ENCODE measurements at places on chromosomes 2 and 18.

DNA sequence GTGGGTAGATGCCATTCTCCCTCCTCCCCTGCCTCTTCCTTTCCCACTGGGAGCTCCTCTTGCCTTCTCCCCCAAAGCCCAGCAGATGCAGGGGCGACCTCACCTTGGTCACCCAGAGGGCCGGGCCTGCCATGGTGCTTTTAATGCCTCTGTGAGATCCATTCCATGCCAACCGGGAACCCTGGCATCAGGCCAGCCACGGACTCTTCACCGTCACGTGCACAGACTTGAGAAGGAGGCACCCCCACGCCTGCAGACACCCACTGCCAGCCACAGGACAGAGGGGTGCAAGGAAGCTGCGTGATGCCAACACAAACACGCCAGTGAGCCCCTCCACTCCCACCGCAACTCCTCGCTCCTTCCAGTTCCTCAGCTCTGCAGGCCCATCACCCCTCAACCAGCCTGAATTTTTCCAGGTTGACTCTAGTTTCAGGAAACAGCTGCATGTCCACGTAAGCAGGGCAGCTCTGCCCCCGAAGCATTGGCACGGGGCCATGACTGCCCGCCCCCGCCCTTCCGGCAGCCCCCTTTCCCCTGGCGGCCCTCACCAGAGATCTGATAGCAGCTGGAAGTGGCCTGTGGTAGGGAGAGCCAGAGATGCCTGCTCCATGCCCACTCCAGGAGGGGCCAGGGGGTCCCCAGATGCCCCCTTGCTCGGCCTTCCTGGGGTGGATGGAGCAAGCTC is 50.8 kb downstream of the DNMT3A start:
- no peak for DNase-seq

- no peak for DNase-seq
These were observed 1089.4 kb upstream of the SLC39A10 start for GRCh38 chr2:194567661-194568017.

GRCh38 chr2:59084326-59084725 is 843.2 kb upstream of the FANCL start:
- DNase-seq, result no peak

DNA sequence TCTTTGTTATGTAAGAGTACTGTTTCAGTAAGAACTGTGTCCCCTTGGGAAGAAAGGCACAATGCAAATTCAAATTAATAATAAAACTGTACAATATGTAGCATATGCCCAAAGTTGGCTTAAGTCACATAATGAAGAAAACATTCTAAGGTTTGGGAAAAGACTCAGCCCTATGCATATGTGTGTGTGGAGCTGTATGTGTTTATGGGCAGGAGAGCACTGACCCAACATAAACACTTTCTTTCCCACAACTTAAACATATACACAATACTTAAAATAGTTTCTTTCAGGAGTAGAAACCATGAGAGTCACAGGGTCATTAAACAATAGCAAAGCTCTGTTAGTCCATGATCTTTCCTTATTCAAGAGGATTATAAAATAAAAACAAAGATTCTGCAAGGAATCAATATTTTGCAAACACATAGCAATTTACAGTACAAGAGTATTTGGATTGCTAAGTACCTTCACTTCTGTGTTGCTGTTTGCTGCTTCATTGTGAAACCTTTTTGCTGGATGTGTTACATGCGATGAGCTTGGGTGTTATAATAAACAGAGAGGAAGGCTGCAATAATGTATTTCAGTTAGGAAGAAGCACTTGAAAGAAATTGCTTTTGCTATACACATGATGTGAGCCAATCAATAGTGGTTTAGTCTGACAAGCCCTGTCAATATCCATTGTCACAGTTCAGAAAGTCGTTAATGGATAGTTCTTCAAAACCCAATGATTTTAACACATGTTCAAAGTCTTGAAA is 347.3 kb downstream of the ARHGAP15 start:
- DNase-seq, result no peak

GRCh38 chr2:62803961-62804360 is 98.4 kb downstream of the EHBP1 start:
- no peak for DNase-seq

DNA sequence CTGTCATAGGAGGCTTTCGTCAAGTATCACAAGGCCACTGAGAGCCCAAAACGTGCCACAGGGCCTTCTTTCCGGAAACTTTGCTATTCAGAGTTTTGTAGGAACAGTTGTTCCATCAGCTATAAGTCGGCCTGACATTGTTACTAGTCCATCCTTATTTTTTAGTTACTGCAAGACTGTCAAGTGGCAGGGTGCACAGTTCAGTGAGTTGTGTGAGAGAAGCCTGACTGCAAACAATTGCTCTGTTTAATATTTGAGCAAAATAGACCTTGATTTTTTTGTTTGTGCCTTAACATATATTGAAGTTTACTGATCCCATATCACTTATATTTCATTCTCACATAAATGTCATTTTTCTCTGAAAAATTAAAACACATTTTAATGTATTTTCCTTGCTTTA is 110.1 kb downstream of the GALNT1 start:
- no peak for DNase-seq

DNA sequence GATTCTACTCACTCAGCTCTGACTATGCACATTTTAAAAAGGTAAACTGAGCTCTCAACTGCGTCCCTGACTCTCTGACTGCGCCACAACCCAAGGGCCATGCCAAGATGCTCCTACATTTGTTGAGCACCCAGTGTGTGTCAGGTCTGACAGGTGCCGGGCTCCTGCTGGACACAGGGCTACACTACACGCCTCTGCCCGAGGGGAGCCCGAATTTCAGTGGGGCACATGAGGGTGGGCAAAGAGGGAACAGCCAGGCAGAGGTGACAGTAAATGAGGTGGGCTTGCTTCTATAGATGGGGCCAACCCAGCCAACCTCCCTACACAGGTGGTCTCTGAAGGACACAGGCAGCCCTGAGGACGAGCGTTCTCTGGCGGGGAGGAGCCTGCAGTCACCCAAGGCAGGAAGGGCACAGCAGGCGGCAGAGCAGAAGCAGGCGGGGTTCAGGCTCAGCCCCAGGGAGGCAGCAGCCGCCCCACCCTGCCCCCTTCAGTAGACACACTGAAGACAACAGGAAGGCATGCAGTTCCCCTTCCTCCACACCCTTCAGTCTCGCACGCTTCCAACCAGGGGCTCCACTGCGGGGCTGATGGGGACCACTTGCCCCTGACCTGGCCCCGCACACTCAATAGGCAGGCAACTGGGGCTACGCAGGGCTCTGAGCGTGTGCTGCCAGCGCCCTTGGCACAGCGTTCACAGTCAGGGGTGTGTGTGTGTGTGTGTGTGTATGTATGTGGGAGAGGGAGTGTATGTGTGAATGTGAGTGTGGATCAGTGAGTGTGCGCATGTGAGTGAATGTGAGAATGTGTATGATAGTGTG is 98.4 kb downstream of the UXS1 start:
- peak; percentile 56 for DNase-seq

- no peak for DNase-seq
These were observed 126.9 kb upstream of the ZNF516 start for GRCh38 chr18:76621782-76622495.

DNA sequence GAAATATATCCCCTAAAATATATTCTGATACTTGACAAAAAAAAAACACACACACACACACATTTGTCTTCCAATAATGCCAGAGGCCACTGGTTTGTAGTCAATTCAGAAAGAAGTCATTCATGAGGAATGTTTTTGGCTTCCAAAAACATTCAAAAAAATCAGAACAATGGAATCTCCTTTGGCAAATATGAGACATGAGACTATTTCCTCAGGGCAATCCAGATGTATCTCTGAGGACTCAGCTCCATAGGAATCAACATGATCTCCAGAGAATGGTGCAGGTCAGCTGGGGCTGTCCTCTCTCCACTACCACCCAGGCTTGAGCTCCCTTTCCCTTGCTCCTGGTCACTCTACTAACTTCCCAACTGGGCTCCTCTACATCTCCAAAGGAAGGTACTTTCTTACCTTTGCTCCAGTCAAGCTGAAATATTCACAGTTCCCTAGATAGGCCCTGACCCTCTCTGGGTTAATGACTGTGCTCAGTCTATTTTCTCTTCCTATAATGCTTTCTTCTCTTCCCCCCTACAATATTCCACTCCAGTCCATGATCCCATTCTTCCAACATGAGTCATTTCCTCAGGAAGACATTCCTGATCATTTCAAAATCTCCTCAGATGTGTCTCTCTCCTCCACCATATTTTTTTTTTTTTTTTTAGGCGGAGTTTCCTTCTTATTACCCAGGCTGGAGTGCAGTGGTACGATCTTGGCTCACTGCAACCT is 145.3 kb downstream of the C1D start:
- DNase-seq, result no peak

- DNase-seq, result no peak
These were observed 145.4 kb upstream of the LYPD6 start for GRCh38 chr2:149184991-149185390.

GRCh38 chr2:217465100-217465499 is 537.7 kb downstream of the TNS1 start:
- DNase-seq, result no peak

DNA sequence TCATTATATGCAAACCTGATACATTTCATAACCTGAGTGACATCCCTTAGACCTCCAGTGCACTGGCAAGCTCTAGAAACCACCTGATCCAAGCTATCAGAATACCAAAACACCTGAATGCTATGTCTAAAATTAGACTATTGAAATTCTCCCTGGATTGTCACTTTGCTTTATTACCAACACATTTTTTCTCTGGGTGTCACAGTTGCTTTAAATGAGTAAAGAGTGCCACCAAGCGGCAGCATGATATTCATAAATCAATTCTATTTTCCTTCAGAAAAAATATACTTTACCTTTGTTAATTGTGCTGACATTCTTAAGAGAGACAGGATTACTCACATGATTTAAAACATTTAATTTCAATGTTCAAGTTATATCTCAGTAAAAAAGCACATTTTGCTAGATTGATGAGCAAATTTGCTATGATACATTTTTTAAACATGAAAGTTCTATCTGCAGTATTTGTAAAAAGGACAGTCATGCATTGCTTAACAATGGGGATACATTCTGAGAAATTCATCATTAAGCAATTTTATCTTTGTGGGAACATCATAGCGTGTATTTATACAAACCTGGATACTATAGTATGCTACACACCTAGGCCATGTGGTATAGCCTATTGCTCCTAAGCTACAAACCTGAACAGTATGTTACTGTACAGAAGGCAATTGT is 338.4 kb upstream of the SLC39A10 start:
- no peak for DNase-seq

- no peak for DNase-seq
These were observed 241.7 kb downstream of the EPHA4 start for GRCh38 chr2:221330436-221330835.

DNA sequence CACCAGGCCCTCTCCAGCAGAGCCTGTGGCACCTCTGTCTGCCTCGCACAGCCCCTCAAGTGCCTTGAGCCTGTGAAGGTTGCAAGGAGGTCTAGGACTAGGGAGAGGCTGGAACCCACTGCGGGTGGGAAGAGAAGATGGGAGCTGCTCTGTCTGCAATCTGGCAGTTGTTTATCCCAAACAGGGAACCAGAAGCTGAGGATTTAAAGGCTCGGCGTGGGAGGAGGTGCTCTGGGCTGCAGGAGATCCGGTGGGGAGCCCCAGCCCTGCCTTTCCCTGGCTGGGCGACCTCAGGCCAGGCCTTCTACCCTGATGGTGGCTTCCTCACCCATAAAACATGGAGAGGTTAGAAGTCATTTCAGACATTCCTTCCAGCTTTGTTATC is 174.1 kb downstream of the SMAD7 start:
- DNase-seq, result no peak

- DNase-seq, result no peak
These were observed 4.6 kb downstream of the INHA start for GRCh38 chr2:219576505-219577388.

DNA sequence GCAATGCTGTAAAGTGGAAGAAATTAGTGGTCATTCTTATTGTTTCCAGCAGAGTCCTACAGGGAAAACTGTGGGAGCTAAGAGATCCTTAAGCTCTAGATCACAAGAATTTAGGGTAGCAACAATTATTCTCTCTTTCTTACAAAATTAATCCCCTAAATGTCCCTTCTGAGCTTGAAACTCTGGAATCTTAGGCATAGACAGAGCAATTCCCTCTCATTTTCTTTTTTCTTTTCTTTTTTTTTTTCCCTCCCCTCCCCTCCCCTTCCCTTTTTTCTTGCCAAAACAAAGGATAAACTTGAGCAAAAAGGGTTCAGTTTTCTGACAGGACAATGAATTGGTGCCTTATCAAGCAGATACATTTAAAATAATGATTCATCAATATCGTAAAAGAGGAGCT is 441.0 kb downstream of the DSC3 start:
- no peak for DNase-seq

GRCh38 chr2:150585221-150585971 is 97.9 kb upstream of the RND3 start:
- DNase-seq, result no peak

- DNase-seq, result no peak
These were observed 108.1 kb upstream of the ARHGAP28 start for GRCh38 chr18:6621437-6621836.

DNA sequence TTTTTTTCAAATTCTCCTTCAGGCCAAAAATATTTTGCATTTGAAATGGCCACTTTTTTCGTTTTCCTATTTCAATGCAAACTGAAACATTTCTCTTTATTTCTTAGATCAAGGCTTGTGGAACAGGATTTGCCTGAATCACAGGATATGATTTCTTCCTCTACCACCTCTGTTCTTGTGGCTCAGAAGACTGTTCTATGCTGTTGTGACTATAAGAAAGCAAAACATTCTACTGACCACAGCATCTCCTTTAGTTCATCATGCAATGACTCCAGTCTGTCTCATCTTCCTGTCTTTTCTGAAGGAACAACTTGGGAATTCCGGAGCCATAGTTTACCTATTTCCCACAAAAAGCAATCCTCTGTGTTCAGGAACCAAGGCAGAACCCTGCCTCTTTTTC is 16.2 kb upstream of the ZNF512 start:
- DNase-seq, result no peak

DNA sequence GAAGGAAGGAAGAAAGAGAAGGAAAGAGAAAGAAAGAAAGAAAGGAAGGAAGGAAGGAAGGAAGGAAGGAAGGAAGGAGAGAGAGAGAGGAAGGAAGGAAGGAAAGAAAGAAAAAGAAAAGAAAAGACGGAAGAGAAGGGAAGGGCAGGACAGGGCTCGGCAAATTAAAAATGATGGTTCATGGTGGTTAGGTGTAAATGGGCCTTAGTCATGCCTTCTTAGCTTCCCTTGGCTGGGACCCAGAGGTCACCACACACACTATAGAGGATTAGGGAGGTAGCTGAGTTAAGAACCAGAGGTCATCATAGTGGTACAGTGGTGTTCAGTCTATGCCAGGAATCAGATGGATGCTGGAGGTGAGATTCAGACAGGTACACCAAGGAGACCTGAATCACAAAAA is 9.3 kb upstream of the ATL2 start:
- no peak for DNase-seq

- DNase-seq, result no peak
These were observed 35.4 kb downstream of the MGAT5 start for GRCh38 chr2:134289225-134289624.

Measured in stimulated activated CD8-positive, alpha-beta memory T cell treated with anti-CD3 and anti-CD28 coated beads, Interleukin-7, amount 100 ng/mL, for 1 hour (primary cell).